ENCODE measurements at places on chromosomes 7 and 10. TPM values are rescaled to one million over a fixed set of nuclear protein-coding genes. Genes with fewer than 3 reads are reported as not detected.

TMEM213 gene
- total RNA-seq = not detected

CNPY1 gene
- 0.32 TPM for total RNA-seq

C10orf90 gene
- total RNA-seq = 0.85 TPM

CCDC7 gene
- 109 TPM for total RNA-seq

PCLO gene
- 6.5 TPM for total RNA-seq

SUV39H2 gene
- total RNA-seq = 24.0 TPM

PRSS37 gene
- not detected for total RNA-seq

RASSF4 gene
- total RNA-seq = 12.2 TPM

PTN gene
- 91.1 TPM for total RNA-seq

TFPI2 gene
- 19.3 TPM for total RNA-seq

C1GALT1 gene
- total RNA-seq = 27.1 TPM

GOLGA7B gene
- total RNA-seq = 0.11 TPM

MUC12 gene
- 1.1 TPM for total RNA-seq

ASIC3 gene
- 1.1 TPM for total RNA-seq

TTYH3 gene
- 29.2 TPM for total RNA-seq

FEZF1 gene
- total RNA-seq = not detected

PRPS1L1 gene
- not detected for total RNA-seq

CYP17A1 gene
- not detected for total RNA-seq

MSS51 gene
- 5.9 TPM for total RNA-seq

All from urinary bladder (tissue), 4 donors.